ENCODE measurements at places on chromosomes 3 and 15. TPM values are rescaled to one million over a fixed set of nuclear protein-coding genes. Genes with fewer than 3 reads are reported as not detected.

The HCN4 gene
- total RNA-seq, result not detected

The LIPH gene
- total RNA-seq, result not detected

The TRIM59 gene
- total RNA-seq, result 19.9 TPM

The DPPA2 gene
- not detected for total RNA-seq
